Osteocyte (in vitro differentiated cells): ENCODE measurements at places on chromosomes 4 and X. TPM values are rescaled to one million over a fixed set of nuclear protein-coding genes. Genes with fewer than 3 reads are reported as not detected.

- H3K36me3 ChIP-seq = no peaks in the 10 kb centered on the region
- H3K27me3 ChIP-seq = no peaks in the 10 kb centered on the region
Measured at GRCh38 chrX:134571796-134572195, 86.5 kb downstream of the PLAC1 start.

- H3K27ac ChIP-seq = no peak overlapping the region
- H3K27me3 ChIP-seq = no peaks in the 10 kb centered on the region
- H3K36me3 ChIP-seq = peaks cover 8% of the 10 kb centered on the region
- no peak overlapping the region for H3K4me3 ChIP-seq
Measured at GRCh38 chr4:184787766-184788503, 37.8 kb downstream of the ACSL1 start.

DNA sequence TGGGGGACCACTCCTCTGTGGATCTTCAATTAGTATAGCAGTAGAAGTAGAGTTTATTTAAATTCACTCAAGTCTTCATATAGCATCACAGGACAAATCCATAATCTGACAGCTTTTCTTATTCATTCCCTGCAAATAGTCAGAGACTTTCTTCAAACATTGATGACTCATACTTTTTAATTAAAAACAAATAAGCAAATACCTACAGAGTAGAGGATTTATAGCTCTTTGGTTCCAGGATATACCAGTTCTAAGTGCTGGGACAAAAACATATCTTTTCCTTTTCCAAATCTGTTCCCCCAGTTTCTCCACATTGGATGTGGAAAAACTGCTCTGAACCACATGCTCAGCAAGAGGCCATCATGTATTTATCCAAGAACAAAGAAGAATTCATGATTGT, 24.1 kb downstream of the EMCN start:
- peaks cover 7% of the 10 kb centered on the region for H3K36me3 ChIP-seq
- peaks cover 20% of the 10 kb centered on the region for H3K4me1 ChIP-seq
- no peak for DNase-seq
- no peaks in the 10 kb centered on the region for H3K27me3 ChIP-seq

The FSTL5 gene
- total RNA-seq = 0.11 TPM in 1 of 2 replicates, not detected in the other

GRCh38 chr4:137952116-137952515, 290.0 kb downstream of the SLC7A11 start:
- H3K4me1 ChIP-seq = peaks cover 1% of the 10 kb centered on the region
- H3K36me3 ChIP-seq = peaks cover 2% of the 10 kb centered on the region
- H3K4me3 ChIP-seq = no peak overlapping the region
- H3K27me3 ChIP-seq = no peaks in the 10 kb centered on the region
- H3K27ac ChIP-seq = no peak overlapping the region

GRCh38 chr4:136750897-136751296, 781.4 kb downstream of the PCDH18 start:
- H3K36me3 ChIP-seq = no peaks in the 10 kb centered on the region
- no peaks in the 10 kb centered on the region for H3K4me1 ChIP-seq
- DNase-seq = no peak
- H3K27ac ChIP-seq = no peak overlapping the region

The SPANXB1 gene
- not detected in 2 replicates for total RNA-seq

DNA sequence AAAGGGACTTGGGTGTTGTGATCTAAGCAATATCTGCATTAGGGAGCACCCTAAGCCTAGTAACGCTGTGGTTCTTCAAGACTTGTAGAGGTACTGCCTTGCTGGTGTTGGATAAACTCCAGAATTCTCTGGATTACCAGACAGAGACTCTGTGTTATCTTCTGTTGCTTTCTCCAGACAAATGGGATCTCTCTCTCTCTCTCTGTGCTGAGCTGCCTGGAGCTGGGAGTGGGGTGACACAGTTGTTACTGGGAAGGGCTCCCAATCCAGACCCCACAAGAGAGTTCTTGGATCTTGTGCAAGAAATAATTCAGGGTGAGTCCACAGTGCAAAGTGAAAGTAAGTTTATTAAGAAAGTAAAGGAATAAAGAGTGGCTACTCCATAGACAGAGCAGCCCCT, 48.8 kb downstream of the MCUB start:
- no peak overlapping the region for H3K27ac ChIP-seq
- H3K4me1 ChIP-seq = peaks cover 1% of the 10 kb centered on the region
- H3K4me3 ChIP-seq = no peak overlapping the region
- no peak for DNase-seq
- H3K36me3 ChIP-seq = peaks cover 9% of the 10 kb centered on the region
- no peaks in the 10 kb centered on the region for H3K27me3 ChIP-seq

GRCh38 chr4:131499141-131499873, 1649.8 kb upstream of the PCDH10 start:
- H3K27ac ChIP-seq = no peak overlapping the region
- no peaks in the 10 kb centered on the region for H3K27me3 ChIP-seq
- H3K4me3 ChIP-seq = no peak overlapping the region
- H3K36me3 ChIP-seq = no peaks in the 10 kb centered on the region
- no peaks in the 10 kb centered on the region for H3K4me1 ChIP-seq
- no peak for DNase-seq

- no peak overlapping the region for H3K27ac ChIP-seq
- H3K4me1 ChIP-seq = peaks cover 5% of the 10 kb centered on the region
- DNase-seq = no peak
- H3K27me3 ChIP-seq = no peaks in the 10 kb centered on the region
- peaks cover 19% of the 10 kb centered on the region for H3K36me3 ChIP-seq
Measured at GRCh38 chr4:848307-848691, 22.4 kb upstream of the CPLX1 start.
